ENCODE measurements at places on chromosomes 3 and 15.

- DNase-seq: no peak
Observed at GRCh38 chr3:50303013-50303815, at the start of gene HYAL1. HYAL1 (minus strand) TSS chr3:50303574; CDS start chr3:50302956, 618 bp downstream.

DNA sequence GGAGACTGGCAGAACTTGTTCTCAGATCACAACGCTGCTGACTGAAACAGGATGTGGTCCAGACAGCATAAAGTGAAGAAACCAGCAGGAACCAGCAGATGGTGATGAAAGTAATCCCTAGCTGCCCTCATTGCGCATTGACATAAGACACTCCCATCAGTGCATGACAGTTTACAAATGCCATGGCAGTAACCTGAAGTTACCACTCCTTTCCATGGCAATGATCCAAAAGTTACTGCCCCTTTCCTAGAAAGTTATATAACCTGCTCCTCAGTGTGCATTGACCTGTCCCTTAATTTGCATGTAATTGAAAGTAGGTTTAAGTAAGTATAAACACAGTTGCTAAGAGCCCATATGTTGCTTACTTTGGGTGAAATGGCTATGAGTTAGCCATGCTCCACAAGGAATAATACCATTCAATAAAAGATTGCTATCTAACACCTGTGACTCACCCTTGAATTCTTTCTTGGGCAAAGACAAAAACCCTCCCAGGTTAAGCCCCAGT is 149.1 kb upstream of the CD96 start:
- no peak for DNase-seq

DNA sequence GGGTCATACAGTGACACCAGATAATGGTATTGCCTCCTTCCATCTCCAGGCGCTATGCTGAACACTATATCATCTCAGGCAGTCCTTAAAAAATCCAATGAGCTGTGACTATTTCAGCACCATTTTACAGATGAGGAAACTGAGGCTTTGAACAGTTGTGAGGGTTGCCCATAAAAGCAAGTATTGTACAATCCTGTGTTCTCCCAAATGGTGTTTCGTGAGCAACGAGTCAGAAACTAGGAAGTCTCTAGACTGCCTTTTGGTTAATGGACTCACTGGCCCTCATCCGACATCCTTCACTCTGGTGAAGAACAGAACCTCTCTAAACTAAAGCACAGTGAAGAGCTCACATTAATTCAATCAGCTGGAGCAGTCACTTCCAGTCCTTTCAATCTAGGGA is 61.8 kb downstream of the ATP8B4 start:
- DNase-seq: no peak

DNA sequence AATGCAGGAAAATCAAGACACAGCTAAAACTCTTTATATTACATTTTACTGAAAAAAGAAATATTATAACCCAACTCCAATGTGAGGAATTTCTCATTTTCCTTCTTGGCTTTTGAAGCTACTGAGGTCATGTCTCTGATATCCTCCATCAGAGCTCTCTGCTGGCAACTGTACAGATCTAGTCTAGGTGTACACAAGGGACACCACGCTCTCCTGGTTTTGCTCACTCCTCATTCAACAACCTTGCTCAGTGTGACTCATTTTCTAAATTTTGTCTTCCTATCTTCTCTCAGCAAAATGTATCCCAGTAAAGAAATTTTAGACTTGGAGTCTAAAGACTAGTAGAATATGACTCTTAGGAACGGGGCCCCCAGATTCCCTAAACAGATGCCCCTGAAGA is 144.3 kb downstream of the KCNMB2 start:
- no peak for DNase-seq

- DNase-seq: no peak
Observed at GRCh38 chr15:59369597-59369996, 3.1 kb downstream of the MYO1E start.

GRCh38 chr3:171193693-171194092 is 167.2 kb upstream of the SLC2A2 start:
- no peak for DNase-seq

DNA sequence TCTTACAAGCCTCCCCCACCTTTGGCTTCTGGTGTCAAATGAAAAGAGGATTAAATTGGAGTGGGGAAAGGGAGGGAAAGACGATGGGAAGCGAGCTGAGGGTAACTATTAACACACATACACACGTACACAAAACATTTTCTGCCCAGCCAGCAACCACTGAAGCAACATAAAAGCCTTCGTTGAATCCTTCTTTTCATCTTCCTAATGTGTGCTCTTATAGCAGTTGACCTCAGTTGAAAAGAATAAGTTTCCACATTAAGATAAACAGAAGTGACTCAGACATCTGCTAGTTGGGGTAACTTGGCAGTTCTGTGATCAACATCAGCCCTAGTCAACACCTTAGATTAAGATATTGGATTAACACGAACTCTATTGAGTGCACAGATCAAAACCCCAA is 558.5 kb downstream of the MECOM start:
- no peak for DNase-seq

All from cerebellar nuclear complex (tissue), 1 donor.